ENCODE measurements at places on chromosomes 16 and 17. TPM values are rescaled to one million over a fixed set of nuclear protein-coding genes. Genes with fewer than 3 reads are reported as not detected.
A peak's percentile ranks its signal among the peaks of the same experiment; 100 is the strongest.

The PLA2G15 gene
- total RNA-seq, result 12.5 TPM

The ALOXE3 gene
- total RNA-seq, result not detected

DNA sequence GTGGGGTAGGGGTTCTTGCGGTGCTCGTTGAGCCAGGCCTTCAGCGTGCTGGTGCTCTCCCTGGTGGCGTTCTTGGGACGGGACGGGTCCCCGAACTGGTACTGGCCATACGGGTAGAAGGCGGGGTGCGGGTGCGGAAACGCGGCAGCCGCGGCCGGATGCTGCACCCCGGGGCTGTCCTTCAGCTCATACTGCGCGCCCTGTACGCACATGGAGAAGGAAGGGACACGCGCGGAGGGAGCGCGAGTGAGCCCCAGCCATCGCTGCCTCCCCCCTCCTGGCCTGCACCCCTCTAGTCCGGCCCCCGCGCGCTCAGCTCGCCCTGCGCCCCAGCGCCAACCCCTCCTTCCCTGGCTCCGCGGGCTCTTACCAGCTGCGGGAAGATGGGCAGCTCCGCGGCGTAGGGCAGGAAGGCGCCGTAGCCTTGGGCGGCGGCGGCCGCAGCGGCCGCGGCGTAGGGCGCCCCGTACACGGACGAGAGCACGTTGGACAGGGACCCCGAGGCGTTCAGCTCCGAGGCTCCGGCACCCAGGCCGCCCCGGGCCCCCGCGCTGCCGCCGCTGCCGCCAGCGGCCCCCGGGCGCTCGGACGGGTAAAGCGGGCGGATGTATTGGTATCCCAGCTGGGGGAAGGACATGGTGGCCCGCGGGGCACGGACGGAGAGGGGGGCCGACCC, 1.0 kb downstream of the IRX3 start:
- DNase-seq, result peak; percentile 48

The GPR179 gene
- total RNA-seq, result 0.06 TPM

- no peak for DNase-seq
Measured at GRCh38 chr17:11515901-11516300, 82.4 kb upstream of the DNAH9 start.

The NPIPB9 gene
- 4.9 TPM for total RNA-seq

GRCh38 chr16:53715023-53715384, 11.0 kb downstream of the FTO start:
- no peak for DNase-seq

The MILR1 gene
- 1.2 TPM for total RNA-seq

- DNase-seq, result no peak
Measured at GRCh38 chr16:49439676-49440075, 66.1 kb downstream of the C16orf78 start.

GRCh38 chr16:26344976-26345375, 653.2 kb downstream of the HS3ST4 start:
- DNase-seq, result no peak

The ACSM2A gene
- not detected for total RNA-seq

DNA sequence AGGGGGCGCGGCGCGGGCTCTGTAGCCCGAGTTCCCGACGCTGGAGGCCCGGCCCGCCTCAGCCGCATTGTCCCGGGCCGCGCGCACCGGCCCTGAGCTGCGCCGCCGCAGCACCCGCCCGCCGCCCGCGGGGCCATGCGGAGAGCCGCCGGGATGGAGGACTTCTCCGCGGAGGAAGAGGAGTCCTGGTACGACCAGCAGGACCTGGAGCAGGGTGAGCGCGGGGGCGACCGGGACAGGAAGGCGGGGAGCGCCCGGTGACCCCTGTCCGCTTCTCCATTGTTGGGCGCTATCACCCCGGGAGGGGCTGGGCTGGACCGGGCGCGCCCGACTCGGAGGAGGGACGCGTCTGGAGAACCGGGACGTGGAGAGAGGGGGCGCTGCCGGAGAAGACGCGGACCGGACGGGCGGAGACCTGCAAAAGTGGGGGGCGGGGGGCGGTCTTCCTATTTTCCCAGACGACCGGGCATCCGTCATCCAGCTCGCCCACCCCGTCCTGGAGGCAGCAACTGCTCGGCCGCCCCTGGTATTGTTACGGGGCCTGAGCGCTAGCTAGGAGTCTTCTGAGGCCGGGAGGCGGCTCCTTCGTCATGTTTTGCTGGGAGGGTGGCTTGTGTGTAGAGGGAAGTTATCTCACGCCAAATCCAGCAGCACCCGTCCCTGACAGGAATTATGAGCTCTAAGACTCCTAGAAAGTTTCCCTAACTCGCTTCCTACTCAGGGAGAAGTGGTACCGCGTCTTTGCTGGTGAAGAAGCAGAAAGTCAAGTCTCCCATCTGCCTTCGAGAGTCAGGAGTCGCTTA, 678 bp downstream of the CDR2L start:
- DNase-seq, result peak; percentile 54

GRCh38 chr17:50661348-50661747, 26.7 kb downstream of the ABCC3 start:
- DNase-seq, result no peak

- no peak for DNase-seq
Measured at GRCh38 chr17:35189291-35189690, 4.9 kb downstream of the SLC35G3 start.

DNA sequence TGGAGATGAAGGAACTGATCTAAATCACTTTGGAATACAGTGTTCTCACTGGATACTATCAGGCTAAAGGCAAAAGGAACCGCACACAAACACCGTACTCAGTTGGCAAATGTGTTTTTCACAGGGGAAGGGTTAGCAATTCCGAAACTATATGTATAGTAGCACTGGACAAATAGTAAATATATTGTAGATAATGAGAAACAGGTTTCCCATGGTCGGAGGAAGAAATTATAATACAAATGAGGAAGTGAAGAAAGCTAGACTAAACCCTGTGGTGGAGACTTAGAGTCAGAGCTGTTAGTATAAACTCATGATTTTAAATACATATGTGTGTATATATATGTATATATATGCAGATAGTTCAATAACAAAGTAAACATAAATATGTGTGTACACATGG, 414.1 kb upstream of the SALL1 start:
- no peak for DNase-seq

DNA sequence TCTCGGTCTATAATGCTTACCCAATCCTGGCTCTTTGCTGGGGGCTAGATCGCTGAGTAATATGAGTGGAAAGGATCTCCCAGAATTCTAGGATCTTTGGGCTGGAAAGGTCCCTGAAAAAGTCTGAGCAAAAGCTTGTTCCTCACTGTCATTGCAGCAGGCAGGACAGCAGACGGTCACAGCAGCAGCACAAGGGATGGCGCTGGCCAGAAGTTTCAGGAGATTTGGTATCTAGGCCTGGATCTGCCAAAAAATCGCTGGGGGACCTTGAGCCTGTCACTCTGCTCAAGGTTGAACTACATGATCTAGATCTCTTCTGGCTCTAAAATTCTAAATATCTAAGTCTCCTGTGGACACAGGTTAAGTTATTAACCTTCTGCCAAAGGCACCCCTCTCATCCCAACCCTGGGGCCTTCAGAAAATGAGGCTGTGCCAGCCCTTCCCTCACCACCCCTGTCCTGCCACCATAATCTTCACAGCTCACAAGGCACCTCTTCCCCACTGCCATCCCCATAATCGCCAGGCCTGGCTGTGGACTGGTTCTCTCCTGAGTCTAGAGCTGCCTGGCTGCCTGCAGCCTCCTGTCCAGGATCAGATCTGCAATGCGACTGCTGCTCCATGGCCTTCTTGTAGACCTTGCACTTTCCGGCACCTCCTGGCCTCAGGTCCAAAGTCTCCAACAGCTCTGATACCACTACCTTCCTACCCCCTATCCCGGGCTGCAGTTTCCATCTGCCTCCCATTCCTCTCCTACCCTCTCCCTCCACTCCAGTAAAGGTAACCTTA, 10.2 kb downstream of the MYO18A start:
- DNase-seq, result no peak

DNA sequence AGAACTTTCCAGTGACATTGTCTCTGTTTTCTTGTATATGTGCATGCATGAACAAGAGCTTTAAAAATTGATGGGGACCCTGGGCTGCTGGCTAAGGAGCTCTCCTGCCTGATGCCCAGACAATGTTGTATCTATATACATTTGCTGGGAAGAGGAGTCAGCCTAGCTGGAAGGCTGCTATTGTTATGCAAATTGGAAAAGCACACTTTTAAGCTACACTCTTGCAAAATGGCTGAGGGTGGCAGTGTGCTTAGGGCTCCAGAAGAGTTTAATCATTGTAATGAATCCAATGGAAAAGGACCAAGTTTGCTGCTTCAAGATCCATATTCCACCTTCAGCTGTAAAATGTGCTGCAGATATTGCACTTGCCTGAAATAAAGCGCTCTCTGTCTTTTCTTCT, 171.8 kb downstream of the PRKCA start:
- DNase-seq, result no peak

- DNase-seq, result no peak
Measured at GRCh38 chr16:11328172-11329070, 16.8 kb upstream of the RMI2 start.

DNA sequence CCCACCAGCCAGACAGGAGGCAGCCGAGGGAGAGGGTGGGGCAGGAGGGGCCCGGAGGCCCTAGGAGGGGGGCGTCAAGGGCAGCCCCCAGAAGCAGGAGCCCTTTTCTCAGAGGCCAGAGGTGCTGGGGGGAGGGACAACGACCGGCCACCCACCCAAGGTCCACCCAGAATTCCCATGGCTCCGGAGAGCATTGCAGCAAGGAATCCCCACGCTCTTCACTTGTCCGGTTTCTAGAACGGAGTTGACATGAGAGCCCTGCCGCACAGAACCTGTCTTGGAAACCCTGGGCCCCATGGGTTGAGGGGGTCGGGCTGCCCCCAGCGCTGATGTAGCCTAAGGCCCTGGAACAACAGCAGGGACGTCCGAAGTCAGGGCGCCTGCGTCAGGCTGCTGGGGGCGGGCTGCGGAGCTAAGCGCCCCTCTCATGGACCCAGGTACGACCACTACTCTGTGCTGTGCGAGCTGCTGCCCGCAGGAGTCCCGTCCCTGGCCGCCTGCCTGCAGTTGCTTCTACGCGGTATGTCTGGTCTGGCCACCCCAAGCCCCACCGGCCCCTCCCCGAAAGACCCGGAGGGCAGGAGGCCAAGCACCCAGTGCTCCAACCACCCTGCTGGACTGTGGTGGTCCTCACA, 11.2 kb downstream of the CYBC1 start:
- DNase-seq, result no peak

- no peak for DNase-seq
Measured at GRCh38 chr16:8725513-8726178, 51.2 kb downstream of the ABAT start.

DNA sequence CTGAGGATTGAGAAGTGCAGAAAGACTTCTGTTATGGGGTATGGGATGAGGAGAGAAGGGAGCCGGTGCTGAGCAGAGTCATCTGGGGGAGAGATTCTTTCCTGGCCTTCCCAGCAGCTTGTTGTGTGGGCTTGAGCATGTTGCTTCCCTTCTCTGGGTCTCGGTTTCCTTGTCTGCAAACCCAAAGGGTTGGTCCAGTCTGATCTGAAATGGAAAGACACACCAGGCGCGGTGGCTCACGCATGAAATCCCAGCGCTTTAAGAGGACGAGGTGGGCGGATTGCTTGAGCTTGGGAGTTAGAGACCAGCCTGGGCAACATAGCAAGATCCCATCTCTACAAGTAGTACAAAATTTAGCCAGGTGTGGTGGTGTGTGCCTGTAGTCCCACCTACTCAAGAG, 6.0 kb downstream of the SOCS3 start:
- DNase-seq, result no peak

The TBC1D3L gene
- 14.0 TPM for total RNA-seq

DNA sequence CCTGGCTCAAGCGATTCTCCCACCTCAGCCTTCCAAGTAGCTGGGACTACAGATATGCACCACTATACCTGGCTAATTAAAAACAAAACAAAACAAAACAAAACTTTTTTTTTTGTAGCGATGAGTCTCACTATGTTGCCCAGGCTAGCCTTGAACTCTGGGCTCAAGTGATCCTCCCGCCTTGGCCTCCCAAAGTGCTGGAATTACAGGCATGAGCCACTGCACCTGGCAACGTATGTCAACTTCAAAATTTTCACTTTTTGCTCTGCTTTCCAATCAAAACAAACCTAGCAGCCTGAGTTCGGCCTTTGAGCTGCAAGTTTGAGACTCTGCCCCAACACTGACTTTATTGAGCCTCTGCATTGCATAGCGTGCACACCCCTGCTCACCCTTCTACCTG, 4.5 kb upstream of the RAI1 start:
- DNase-seq, result no peak

DNA sequence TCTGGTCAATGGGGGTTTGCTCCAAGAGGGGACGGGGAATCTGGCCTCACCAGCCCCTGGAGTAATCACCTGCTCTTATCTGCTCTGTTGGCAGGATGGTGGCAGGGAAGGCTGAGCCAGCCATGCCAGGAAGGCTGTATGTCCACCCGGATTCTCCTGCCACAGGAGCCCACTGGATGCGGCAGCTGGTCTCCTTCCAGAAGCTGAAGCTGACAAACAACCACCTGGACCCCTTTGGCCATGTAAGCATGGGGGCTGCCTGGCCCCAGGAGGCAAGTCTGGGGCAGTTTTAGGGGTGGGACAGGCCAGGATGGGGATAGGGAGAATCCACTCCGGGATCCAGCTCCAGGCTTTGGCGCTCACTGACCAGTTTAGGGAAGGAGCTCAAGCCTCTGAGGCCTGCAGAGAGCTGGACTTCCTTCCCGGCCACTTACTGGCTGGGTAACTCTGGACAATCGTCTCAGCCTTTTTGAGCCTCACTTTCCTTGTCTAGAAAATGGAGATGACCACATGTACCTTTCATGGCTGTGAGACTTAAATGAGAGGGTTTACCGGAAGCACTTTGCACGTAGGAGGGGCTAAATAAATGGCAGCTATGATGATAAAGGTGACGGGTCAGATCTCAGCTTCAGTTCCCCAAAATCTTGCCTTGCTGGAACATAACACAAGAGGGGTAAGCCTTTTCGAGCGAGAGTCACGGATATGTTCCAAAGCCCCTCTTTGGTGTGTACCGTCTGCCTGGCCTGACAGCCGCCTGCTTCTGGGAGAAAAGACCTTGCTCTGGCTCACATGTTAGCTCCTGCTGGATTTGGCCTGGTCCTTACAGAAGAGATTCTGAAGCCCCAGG, 15.4 kb downstream of the TBX4 start:
- DNase-seq, result peak; percentile 13

DNA sequence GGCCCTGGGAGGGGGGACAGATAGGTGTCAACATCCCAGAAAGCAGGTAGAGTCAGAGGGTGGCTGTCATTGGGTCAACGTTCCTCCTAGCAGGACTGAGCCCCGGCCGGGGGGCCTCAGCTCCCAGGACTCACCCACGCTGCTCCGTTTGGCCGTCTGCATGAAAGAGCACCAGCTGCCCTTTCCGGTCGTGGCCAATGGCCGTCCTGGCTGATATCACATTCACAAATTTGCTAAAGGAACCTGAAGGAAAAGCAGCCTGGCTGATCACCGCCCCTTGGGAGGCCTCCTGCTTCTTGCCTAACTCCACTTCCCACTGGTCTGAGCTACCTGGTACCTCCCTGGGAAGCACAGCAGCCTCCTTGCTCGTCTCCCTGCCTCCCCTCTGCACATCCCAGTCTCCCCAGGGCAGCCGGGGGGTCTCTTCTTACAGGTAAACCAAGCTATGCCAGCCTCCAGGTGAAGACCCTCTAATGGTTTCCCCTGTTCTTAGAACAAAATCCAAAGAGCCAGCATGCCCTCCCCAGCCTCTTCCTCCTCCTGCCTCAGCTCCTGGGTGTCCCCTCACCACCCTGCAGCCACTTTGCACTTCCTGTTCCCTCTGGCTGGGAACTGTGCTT, 3.4 kb downstream of the NAGPA start:
- no peak for DNase-seq

- peak; percentile 96 for DNase-seq
Measured at GRCh38 chr17:35764123-35764991, 3.7 kb downstream of the C17orf50 start.
